Stimulated activated CD4-positive, alpha-beta T cell treated with anti-CD3 and anti-CD28 coated beads, TNF-alpha, amount 100 ng/mL, for 1 hour (primary cell): ENCODE measurements at places on chromosomes 1 and 21.

- DNase-seq: no peak
Measured at GRCh38 chr1:161214369-161214768, 726 bp upstream of the FCER1G start.

DNA sequence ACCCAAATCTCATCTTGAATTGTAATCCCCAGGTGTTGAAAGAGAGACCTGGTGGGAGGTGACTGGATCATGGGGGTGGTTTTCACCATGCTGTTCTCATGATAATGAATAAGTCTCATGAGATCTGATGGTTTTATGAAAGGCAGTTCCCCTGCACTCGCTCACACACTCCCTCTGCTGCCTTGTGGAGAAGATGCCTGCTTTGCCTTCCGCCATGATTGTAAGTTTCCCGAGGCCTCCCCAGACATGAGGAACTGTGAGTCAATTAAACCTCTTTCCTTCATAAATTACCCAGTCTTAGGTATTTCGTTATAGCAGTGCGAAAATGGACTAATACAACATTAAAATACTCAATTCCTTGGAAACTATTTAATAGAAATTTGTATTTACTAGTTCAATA is 99.2 kb downstream of the PROX1 start:
- DNase-seq: no peak

DNA sequence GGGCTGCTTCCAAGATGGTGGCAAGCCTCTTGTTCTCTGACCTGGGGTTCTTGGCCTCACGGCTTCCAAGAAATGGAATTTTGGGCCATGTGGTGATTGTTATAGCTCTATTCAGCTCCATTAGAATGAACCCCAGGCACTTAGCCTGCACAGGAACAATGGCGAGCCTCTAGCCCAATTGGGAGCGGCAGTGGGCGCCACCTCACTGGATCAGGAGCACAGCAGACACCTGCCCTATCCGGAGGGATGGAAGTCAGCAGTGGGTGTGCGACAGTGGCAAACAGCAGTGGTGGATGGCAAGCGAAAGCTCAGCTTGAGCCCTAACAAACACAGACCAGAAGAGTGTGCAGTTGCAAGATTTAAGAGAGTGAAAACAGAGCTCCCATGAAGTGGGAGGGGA is 230.9 kb downstream of the GPR52 start:
- DNase-seq: no peak

DNA sequence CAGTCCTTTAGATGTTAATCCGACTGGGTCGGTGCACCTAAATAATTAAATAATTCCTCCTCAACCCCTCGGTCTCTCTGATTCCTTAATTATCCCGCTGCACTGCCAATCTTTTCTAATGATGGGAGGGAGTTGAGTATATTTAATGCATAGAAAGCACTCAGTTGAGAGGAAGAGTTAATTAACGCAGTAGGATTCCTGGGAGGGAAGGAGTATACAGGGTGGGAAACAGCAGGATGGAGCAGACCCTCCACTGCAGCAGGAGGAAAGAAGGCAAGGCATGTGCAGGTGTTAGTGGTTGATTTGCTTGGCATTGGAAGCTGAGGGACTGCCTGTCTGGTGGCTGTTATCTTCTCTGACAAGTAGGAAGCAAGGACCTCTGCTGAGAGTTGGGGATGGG is 9.9 kb upstream of the REN start:
- DNase-seq: no peak

- DNase-seq: no peak
Measured at GRCh38 chr1:45945426-45945825, 142.0 kb downstream of the MAST2 start.

DNA sequence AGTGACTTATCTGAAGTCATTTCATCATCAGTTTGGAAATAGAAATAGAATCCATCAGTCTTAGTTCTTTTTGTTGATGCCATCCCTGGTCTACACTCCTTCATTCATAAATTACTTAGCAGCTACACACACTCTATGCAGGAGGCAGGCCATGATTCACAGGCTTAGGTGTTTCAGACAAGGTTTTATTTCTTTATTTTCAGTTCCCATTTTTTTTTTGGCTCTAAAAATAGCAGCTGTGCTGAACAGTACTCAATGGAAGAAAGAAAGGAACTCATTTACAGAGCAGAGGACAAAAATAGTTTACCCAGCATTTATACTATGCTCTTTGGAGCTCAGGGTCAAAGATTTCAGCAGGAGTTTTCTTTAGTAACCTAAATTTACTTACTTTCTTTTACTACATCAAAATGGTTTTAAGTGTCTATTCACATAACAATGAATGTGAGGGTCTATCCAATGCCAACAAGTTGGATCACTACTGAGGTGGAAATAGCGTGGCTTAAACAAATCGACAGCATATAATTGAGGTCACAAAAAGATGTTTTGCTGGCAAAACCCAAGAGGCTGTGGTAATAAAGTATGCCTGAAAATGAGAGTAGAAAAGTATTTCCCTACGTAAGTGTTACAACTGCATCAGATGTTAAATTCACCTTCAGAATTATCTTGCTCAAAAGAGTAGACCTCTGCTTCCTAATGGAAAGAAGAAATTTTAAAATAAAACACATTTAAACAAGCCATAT is 7.7 kb downstream of the KRTAP19-8 start:
- no peak for DNase-seq

- no peak for DNase-seq
Measured at GRCh38 chr21:41228006-41228370, 60.0 kb downstream of the BACE2 start.

DNA sequence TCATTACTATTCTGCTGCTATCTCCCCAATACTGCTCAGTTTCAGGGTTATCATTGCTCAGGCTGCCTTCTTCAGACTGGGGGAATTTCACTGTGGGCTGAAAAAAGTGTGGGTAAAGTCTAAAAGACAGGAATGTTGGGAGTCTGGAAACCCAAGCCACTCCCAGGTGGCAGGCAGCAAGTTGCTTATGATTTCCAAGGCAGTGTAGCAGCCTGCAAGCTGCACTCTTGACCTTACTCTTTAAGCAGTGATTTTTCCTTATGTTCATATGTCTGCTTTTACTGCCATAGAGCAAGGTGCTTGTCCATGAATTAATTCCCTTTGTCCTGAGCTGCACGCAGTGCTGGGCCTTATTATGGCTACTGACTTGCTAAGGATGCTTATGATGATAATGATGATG is 53.1 kb downstream of the PHC2 start:
- DNase-seq: no peak

- DNase-seq: no peak
Measured at GRCh38 chr1:97806996-97807520, 113.8 kb downstream of the DPYD start.

DNA sequence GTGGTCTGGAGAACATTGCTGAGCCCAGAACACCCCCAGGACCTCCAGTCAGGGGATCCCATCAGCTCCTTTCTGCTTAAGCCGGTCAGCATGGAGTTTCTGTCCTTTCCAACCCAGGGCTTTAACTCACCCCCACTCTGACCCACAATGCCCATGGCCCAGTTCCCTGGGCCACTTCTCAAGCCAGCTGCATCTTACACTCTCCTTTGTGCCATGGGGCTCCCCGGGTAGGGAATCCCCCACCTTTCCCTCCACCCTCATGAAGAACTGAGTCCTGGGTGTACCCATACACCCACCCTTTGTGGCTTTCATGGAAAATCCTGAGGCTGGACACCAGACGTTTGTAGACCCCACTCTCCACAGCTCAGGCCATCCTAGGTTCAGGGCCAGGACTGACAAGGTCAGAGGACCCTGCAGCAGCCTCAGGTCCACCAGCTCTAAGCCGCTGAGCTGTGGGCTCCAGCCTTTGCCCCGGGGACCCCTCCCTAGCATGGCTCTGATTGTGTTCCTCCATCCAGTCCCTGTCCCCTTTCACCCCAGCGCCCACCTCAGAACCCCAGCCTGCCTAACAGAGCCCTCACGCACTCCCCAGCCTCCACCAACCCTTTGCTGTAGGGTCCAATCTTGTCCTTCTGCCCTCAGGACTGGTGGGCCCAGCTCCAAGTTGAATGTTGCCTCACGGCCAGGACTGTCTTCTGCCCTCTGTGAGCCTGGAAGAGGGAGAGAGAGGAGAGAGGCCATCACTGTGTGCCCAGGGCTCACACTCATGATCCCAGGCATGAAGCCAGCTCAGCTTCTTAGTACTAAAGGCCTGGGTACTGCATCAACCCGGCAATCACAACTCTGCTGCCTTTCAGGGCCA is 394.8 kb downstream of the MATN1 start:
- DNase-seq: no peak

DNA sequence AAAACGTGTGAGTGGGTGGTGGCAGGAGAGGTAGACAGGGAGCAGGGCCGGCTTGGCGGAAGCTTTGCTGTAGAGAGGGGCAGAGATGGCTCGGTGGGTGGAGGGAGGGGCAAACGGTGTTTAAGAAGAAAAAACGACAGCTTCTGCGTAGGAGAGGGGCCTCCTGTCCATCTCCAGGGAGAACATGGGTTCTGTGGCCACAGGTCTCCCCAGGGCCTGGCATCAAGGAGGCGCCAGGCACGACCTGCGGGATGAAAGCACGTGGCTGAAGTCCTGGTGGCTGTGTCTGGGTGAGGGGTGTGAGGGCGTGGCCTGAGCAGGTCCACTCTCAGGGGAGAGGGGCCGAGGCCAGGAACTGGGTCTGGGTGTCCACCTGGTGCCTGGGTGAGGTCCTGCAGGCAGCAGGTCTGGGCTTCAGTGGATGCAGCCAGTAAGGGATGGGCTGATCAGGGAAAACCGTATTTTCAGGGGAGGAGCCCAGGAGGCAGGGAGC is 940 bp upstream of the PRKCZ start:
- DNase-seq: no peak

- no peak for DNase-seq
Measured at GRCh38 chr1:65524931-65525265, 104.4 kb downstream of the LEPR start.

- DNase-seq: no peak
Measured at GRCh38 chr1:62198781-62199125, 4.1 kb downstream of the L1TD1 start.

- no peak for DNase-seq
Measured at GRCh38 chr1:225654277-225654597, 1.3 kb upstream of the ENAH start.

DNA sequence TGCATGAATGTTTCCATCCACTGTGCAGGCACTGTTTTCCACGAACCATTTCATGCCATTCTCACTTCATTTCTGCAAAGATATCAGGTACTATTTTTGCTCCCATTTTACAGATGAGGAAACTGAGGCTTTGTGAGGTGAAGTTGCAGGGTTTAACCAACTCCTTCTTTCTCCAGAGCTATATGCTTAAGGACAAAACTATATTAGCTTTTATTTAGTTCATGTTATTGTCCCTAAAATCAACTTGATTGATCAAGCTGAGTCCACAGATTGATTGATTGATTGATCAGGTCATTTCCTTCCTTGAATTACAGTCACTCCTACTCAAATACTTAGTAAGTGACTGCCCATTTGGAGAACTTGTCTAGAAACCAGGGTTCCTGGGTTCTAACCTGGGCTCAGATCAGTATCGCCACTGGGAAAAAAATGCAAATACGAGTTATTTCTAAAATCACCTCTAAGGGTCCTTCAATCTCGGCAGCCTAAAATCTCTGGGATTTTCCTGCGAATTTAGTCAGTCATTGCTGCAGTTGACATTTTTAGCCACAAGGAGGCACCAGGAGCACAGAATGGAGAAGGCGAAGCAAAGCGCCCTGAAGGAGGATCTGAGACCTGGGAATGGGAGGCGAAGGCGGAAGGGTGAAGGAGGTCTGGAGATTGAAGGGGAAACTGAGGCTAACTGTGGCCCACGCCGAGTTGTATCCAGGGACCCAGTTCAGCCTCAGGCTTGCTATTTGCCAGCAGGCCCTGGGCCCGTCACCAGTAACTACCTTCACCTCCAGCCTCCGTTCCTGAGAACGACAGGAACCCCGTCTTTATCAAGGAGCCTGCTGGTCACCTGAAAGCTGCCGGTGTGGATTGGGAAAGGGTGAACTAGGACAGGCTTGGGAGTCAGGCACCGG is 14.3 kb upstream of the MUL1 start:
- DNase-seq: peak; percentile 42

GRCh38 chr1:206023695-206024094 is at the start of gene CTSE:
CTSE (minus strand) TSS chr1:206023895; CDS start chr1:206023791, 104 bp downstream.
- no peak for DNase-seq

DNA sequence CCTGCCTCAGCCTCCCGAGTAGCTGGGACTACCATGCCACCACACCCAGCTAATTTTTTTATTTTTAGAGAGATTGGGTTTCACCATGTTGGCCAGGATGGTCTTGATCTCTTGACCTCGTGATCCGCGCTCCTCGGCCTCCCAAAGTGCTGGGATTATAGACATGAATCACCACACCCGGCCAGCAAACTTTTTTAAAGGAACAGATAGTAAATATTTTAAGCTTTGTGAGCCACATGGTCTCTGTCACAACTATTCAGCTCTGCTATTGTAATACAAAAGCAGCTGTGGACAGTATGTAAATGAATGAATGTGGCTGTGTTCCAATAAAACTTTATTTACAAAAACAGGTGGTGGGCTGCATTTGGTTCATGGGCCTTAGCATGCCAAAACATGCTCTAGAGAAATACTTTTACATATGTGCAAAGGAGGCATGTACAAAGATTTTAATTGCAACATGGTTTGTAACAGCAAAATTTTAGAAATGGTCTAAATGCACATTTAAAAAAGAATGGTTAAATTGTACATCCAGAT is 47.0 kb downstream of the CDCP2 start:
- no peak for DNase-seq

DNA sequence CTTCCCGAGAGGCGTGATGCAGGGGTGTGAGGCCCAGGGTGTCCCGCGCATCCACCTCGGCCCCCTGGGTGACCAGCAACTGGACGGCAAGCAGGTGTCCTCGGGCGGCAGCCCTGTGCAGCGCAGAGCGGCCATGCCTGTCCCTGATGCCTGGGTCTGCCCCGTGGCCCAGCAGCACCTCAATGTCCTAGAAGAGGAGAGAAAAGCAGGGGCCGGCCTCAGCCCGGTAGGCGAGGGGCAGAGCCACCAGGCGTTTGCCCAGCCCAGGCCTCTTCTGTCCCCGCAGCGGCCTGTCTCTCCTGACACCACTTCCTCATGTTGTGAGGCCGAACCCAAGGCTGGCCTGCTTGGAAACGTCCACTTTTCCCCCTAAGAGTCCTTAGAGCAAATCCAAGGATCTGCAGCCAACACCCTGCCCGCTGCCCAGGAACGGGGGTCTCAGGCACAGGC is 1.7 kb downstream of the ANKRD65 start:
- no peak for DNase-seq

DNA sequence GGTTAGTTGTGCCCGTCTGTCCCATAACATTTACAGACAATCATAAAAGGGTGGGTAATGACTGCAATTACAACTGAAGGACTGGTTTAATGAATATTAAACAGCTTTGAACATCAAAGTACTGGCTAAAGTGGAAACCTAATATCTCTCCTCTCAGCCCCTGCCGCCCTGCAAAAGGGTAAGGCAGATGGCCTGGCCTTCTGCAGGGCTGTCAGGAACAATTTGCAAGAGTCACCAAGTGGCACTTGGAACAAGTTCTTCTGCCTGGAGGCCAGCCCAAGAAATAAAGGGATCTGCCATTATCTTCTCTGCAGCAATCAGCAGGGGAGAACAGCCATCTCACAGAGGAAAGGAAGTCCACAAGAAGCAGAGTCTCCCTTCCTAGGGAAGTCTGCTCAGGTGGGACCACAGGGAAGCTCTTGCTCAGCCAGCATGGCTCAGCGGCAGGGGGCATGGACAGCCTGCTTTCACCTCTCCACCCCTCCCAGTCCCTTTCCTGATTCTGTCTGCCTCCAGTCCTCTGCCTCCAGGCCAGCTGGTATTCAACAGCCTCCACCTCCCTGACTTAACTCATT is 96.1 kb downstream of the TRABD2B start:
- DNase-seq: no peak
